ENCODE measurements at places on chromosomes 16 and 17.

- no peak for DNase-seq
These were observed 202.7 kb downstream of the CDH11 start for GRCh38 chr16:64919141-64919540.

DNA sequence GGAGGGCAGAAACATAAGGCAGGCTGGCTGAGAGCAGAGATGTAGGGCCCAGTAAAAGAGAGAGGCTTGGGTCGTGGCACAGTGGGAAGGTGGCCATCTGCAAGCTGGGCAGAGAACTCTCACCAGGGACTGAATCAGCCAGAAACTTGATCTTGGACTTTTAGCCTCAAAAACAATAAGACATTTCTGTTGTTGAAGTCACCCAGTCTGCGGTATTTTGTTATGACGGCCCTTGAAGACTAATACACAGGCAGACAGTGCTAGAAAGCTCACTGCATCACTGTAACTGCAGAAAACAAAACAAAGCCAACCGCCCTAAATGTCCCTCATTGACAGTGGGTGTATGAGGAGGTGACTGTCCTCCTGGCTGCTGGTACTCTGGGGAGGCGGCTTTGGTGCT lies 3.9 kb upstream of the JPH3 start:
- no peak for DNase-seq

DNA sequence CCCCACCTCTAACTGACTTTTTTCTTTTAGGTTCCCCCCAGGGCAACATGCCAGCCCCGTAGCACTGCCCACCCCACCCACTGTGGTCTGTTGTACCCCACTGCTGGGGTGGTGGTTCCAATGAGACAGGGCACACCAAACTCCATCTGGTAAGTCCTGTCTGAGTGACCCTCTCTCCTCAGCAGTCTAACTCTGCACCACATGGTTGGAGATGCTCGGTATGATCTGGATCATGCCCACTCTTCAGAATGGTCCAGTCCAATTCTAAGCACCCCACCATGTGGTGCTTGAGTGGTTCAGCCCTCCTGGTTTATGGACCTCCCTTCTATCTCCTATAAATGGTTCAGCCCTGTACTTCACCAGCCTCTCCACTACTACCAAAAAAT lies 5.9 kb downstream of the KDM6B start:
- DNase-seq = no peak

GRCh38 chr17:48416971-48417370 lies 13.0 kb downstream of the SKAP1 start:
- DNase-seq = no peak

GRCh38 chr16:70418274-70418992 lies 20.5 kb downstream of the ST3GAL2 start:
- DNase-seq = no peak

- DNase-seq = no peak
These were observed 718 bp upstream of the RPH3AL start for GRCh38 chr17:353213-353837.

- no peak for DNase-seq
These were observed 681 bp downstream of the USP43 start for GRCh38 chr17:9645851-9646545.

- no peak for DNase-seq
These were observed 15.4 kb upstream of the HOXB9 start for GRCh38 chr17:48641541-48642058.

GRCh38 chr16:81415751-81416150 lies 28.9 kb upstream of the CMIP start:
- no peak for DNase-seq

DNA sequence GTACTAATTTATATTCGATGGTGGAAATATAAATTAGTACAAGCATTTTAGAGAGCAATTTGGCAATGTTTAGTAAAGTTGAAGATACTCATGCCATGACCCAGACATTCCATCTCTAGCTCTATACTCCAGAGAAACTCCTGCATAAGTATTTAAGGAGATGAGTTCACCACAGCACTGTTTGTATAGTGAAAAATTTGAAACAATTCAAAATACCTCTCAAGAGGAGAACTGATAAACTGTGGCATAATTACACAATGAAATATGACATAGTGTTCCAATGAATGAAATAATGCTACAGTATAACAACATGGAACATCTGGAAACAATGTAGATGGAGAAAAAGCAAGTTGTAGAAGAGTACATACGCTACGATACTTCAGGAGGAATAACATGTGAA lies 48.6 kb upstream of the IRX3 start:
- no peak for DNase-seq

GRCh38 chr17:13884347-13884746 lies 185.0 kb upstream of the COX10 start:
- no peak for DNase-seq

DNA sequence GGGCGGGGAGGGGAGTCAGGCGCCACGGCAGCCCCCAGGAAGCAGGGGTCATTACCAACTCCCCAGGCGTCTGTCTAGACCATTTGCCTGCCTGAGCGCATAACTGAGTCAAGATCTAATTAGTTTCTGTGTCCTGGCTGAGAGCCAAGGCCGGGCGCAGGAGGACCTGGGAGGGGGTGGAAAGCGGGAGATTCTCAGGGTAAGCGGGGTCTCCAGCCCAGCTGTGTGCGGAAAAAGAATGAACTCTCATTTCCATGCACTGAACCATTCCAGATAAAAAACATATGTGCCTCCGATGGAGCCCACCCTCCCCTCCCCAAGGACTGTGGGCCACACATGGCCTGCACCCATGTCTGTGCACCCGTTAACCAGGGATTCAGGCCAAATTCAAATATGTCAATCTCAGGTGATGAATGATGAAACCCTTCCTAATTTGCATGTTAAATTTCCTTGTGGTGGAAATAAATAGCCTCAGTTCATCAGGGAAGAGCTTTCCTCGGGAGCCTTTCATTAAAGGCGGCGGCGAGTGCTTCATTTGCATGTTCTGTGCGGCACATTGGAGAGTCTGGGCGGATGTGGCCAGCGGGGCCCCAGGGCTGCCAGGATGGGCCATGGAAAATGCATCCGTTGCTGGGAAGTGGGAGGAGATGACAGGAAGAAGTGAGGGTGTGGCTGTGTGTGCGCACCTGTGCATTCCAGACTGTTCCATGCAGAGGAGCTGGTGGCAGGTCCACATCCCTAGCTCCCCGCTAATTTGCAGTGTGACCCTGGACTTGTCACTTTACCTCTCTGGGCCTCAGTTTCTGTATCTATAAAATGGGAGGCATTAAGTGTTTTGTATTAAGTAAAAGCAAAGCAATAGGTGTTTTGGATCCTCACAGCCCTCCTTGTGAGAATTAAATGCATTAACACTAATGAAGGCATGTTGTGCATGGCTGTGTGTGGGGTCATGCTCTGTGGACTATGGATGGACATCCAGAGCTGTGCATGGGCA lies 151.1 kb downstream of the SDK2 start:
- no peak for DNase-seq

DNA sequence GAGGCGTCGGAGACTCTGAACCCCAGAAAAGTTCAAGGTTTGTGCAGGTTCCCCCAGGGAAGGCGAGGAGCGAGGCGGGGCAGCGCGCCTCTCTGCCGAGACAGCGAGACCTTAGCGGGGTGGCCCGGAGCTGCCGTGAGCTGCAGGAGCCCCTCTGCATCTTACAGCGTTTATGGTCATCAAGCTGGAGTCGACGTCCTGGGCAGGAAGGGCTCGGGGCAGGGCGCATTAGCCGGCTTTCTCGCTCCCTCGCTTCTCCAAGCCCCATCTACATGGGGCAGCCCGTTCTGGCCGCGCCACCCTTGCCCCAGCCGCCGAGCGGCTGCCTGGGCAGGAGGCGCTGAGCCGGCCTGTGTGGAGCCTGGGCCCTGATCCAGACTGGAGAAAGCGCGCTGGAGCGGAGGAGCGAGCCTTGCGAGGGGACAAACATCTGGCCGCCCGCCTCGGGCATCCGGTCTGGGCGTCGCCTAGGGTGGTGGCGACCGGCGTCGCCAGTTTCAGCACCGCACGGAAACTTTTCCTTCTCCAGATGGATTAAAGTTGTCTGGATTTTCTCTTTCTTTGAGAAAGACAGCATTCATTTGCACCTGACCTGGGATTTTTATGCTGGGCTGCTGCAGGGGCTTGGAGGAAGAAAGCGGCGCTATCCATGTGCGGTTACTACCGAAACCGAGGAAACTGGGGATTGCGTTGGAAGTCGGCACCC lies 750 bp downstream of the TMEM132E start:
- DNase-seq = no peak

- DNase-seq = no peak
These were observed 19.6 kb downstream of the NOD2 start for GRCh38 chr16:50712956-50713355.

DNA sequence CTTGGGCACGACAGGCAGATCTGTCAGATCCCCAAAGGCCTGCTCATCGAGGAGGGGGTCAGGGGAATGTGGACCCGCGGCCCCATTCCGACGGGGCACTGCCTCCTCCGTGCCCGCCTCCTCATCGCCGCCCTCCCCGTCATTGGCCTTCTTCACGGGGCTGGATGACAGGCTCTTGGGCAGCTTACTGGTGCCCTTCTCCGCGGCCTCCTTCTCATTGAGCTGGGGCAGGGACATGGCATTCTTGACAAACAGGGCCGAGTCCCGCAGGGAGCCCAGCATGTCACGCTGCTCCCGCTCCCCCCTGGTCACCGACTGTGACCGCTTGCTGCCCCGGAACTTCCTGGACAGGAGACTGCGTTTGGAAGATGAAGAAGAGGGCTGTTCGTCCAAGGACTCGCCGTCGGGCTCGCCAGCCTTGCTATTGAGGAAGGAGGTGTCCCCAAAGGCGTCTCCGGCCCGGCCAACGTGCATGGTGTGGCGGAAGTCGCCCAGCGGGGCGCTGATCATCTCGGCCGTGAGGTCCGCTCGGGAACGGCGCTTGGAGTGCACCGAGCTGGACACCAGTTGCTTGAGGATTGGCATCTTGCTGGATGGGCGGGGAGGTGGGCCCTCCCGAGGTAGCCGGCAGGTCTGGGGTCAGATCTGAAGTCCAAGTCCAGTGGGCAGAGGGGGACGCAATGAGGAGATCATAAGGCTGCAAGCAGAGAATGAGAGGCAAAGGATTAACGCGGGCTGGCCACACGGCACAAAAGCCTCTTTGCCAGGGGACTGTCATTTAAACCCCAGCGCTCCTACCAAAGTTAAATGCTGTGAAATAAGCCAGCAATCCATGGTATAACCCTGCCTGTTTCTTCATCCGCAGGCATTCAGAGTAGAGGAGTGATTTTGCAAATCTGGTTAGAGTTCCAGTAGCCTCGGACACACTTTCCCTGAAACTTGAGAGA lies 24.5 kb upstream of the CPSF4L start:
- DNase-seq = no peak

- no peak for DNase-seq
These were observed 42.8 kb upstream of the GCSH start for GRCh38 chr16:81138831-81139557.

DNA sequence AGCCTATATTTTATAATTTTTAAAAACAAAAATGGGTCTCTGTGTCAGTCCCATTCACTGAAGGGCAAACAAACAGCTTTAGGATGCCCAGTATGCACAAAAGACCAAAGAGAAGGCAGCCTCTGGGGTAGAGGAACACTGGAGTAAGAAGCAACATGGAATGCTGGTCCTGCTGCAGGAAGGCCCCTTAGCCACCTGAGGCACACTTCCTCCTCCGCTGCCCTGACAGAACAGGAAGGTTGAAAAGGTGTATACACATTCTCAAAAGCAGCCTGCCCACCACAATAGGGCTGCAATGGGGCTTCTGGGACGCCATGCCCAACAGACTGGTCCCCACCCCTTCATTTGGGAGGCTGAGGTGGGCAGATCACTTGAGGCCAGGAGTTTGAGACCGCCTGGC lies 19.5 kb downstream of the TOM1L2 start:
- no peak for DNase-seq

Measured in NCI-H2029 treated with DMSO at 0.1 percent for 48 hours (cell line).